ENCODE measurements at places on chromosomes 16 and 17.

DNA sequence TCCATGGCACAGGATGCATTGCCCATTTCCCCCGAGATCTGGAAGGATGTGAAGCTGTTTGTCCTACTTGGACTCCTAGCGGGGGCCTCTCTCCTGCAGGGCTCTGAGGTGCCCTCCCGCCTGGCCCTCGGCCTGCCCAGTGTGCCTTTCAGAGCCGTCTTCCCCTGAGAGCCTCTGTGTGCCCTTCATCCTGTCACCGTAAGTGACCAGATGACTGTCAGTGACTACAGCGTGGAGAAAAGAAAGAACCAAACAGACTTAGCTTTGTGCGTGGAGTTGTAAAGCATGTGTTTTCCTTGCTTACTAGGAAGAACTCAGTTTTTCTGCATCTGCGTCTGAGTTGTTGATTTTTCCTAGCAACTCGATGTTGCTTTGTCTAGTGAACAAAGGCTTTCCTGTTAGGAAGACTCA is 56.1 kb downstream of the BANP start:
- DNase-seq = no peak

GRCh38 chr16:86791287-86792035 is 213.1 kb downstream of the FOXL1 start:
- no peak for DNase-seq

- no peak for DNase-seq
These were observed 244.7 kb upstream of the WSB1 start for GRCh38 chr17:27049104-27049784.

- no peak for DNase-seq
These were observed 19.0 kb downstream of the WWP2 start for GRCh38 chr16:69781118-69781517.

- no peak for DNase-seq
These were observed 450.6 kb upstream of the PSMD7 start for GRCh38 chr16:73846007-73846330.

- DNase-seq = no peak
These were observed 625.6 kb downstream of the TMEM114 start for GRCh38 chr16:7964744-7965143.

DNA sequence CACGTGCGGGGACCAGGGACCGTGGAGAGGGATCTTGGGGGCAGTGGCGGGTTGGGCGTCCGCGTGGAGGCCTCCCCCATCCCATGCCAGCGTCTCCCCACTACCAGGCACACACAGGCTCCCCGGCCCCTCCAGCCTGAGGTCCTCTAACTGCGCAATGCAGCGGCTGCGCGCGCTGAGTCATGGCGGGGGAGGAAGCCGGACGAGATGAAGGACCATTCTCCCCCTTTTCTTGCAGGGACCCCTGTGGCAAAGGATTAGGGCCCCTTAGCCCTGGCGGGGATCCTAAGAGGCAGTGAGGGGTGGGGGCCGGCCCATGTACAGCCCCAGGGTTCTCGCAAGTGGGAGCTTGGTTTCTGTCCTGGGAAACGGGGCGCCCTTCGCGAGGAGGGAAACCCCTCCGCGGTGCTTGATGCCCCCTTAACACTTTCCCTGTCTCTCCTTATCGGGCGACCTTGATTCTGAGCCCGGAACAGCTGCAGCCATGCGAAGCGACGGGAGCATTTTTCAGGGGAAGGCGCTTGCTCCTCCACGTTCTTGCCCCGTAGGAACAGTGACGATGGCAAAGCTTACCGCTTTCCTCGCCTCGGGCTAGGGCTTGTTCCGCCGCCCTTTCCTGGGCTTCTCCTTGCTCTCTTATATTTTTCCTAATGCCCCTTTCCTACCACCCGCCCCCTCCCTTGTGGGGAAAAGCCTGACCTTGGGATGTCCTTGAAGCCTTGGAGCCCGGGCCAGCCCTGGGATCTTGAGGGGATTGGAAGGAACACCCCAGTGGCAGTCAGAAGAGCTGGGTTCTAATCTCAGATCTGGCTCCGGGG is 592 bp downstream of the ALDOA start:
- DNase-seq = peak; percentile 72

DNA sequence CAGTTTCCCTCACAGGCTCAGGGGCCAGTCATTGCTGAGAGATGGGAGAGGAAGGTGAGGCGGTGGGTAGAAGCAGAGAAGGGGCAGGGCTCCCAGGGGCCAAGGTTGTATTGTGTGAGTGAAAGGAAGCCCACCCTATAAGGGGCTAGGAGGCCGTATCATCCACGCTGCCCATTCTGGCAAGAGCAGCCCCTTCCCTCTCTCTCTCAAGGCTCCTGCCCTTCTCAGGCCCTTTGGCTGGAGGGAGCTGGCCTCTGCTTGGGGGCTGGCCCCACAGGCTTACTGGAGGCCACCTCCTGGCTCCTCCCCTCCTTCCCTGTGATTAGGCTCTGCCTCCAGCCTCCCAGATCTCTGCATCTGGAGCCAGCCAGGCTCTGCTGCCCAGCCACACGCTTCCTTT is 7.6 kb downstream of the TBKBP1 start:
- no peak for DNase-seq

- DNase-seq = no peak
These were observed 308 bp downstream of the ADCY9 start for GRCh38 chr16:4115949-4116318.

GRCh38 chr17:75142236-75142971 is 10.9 kb upstream of the NT5C start:
- DNase-seq = no peak

- DNase-seq = peak; percentile 69
These were observed 10.5 kb downstream of the DOK4 start for GRCh38 chr16:57475711-57476339.

- DNase-seq = no peak
These were observed 7.8 kb upstream of the TEX19 start for GRCh38 chr17:82351254-82351712.

- DNase-seq = peak; percentile 98
These were observed 17.7 kb downstream of the PRCD start for GRCh38 chr17:76557368-76558197.

- no peak for DNase-seq
These were observed 468.3 kb downstream of the SLC39A11 start for GRCh38 chr17:72624226-72624625.

DNA sequence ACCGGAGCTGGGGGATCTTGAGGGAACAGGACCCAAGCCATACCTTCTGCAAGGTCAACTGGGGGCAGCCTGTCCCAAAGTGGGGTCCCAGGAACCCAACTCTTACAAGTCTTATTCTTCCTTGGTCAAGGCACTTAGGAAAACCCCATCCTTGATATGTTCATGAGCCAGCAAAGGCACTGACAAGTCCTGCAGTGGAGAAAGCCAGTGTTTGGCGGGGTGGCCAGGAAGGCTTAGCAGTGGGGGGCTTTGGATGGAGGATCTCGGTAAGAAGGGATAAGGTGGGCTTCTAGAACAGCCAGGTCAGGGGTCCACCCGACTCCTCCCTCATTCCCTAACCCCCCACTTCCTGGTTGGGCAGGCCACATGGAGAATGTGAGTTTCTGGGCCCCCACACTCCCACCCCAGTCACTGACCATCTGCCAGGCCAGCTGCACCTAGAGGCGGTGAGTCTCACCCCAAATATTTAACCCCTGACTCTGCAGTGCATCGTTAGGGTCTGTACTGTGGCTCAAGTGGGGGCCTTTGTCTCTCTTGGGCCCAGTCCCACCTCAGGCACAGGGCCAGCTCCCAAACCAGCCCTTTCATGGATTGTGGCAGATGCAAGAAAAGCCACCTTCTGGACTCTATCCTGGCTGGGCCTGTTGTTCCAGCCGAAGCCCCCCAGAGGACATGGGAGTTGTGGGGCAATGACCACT is 22.3 kb downstream of the PPL start:
- DNase-seq = no peak

- DNase-seq = no peak
These were observed 329 bp downstream of the KPNB1 start for GRCh38 chr17:47649972-47650524.

GRCh38 chr16:66741169-66741900 is 10.1 kb downstream of the DYNC1LI2 start:
- peak; percentile 93 for DNase-seq

DNA sequence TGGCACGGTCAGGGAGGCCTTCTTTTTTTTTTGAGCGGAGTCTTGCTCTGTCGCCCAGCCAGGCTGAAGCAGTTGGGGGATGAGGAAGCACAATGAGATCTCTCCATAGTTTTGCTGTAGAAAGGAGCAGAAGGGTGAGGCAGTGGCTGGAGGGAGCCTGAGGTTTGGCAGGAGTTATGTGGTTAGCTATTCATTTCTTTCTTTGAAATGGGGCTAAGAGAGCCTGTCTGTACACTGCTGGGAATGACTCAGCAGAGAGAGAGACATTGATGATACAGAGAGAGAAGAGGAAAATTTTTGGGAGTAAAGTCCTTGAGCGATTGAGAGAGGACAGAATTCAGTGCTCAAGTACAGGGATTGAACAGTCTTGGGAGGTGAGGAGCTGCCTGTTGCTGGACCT is 22.1 kb downstream of the NOS2 start:
- peak; percentile 21 for DNase-seq
